NCI-H2081 (cell line): ENCODE measurements at places on chromosomes 7 and 10.
A peak's percentile ranks its signal among the peaks of the same experiment; 100 is the strongest.

DNA sequence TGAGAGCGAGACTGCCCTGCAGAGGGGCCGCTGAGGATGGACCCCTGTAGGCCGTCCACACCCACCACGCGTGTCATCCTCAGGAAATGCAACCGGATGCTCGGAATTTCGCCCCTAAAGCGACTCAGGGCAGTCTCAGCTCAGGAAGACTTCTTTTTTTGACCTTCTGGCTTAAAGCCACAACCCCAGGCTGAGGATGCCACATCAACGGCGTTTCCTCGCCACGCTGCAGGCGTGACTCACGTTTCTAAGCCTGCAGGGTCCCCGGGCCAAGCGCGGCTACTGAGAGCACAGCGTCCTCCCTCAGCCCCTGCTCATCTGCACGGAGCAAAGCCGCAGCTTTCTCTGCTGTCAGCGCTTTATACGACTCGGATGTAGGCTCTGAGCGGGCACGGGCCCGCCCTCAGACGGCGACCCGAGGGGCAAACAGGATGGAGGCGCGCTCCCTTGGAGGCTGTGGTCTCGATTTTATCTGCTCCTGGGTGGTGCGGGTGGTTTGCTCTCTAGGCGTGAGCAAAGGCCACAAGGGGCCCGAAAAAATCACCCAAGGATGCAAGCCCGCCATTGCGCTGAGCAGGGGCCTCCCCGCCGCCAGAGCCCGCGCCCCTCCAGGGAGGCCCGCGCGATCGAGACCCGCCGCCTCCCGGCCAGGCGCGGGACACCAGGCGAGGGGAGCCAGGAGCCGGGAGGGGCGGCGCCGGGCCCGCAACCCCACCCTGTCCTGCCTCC, 726 bp upstream of the INSIG1 start:
- DNase-seq: no peak

- no peak for DNase-seq
Measured at GRCh38 chr7:118436663-118437062, 212.2 kb downstream of the ANKRD7 start.

- DNase-seq: no peak
Measured at GRCh38 chr10:5816170-5816569, 2.9 kb upstream of the GDI2 start.

DNA sequence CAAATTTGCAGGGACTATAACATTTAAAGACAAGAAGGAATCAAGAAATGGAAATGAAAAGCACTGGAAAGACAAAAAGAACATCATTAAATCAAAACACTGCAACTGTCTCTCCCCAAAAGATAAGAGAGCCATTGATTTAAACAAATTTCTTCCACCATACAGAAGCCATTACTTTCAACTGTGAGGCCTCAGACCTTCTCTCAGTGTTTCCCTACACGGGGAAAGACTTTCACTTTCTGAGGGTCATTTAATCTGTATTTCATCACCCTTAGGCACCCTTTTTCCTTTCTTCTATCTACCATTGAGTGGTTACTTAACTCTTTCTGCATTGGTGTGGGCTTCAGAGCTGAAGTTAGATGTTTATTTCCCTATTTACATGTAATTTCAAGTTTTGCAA, 47.5 kb downstream of the CCDC172 start:
- DNase-seq: no peak

- DNase-seq: no peak
Measured at GRCh38 chr7:77382532-77382931, 33.6 kb downstream of the GSAP start.

DNA sequence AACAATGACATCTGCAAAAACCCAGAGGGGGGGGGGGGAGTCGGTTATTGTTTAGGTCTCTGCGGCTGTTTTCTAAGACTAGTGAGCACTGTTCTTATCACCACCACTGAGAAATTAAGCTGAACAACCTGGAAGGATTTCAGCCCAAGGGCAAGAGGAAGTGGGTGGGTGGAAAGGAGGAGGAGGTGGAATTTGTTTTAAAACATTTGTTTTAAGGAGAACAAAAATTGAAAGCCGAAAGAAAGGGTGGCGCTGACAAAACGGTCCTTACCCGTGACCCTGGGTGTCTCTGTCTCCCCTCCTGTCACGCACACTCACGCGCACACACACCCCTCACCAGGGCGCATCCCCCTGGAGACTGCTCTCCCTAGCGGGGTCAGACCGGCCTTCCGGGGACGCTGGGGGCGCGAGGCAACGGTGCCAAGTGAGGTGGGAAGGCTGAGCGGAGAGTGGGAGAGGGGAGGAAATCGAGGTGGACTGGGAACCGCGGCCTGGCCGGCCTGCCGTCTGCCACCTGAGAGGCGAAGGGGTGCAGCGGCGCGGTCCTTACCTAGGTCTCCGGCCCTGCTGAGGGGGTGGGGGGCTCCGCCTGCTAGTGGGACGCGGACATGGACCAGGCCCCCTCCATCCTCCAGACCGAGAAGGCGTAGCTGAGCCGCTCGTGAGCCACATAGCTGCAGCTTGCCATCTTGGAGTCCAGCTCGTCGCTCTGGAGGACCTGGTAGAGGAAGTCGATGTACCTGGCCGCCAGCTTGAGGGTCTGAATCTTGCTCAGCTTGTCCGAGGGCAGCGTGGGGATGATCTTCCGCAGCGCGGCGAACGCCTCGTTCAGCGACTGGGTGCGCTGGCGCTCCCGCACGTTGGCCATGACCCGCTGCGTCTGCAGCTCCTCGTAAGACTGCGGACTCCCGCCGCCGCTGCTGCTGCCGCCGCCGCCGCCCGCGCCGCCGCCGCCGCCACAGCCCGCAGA, 1.0 kb downstream of the TWIST1 start:
- DNase-seq: peak; percentile 55

- no peak for DNase-seq
Measured at GRCh38 chr10:110747609-110748464, 103.7 kb downstream of the RBM20 start.

DNA sequence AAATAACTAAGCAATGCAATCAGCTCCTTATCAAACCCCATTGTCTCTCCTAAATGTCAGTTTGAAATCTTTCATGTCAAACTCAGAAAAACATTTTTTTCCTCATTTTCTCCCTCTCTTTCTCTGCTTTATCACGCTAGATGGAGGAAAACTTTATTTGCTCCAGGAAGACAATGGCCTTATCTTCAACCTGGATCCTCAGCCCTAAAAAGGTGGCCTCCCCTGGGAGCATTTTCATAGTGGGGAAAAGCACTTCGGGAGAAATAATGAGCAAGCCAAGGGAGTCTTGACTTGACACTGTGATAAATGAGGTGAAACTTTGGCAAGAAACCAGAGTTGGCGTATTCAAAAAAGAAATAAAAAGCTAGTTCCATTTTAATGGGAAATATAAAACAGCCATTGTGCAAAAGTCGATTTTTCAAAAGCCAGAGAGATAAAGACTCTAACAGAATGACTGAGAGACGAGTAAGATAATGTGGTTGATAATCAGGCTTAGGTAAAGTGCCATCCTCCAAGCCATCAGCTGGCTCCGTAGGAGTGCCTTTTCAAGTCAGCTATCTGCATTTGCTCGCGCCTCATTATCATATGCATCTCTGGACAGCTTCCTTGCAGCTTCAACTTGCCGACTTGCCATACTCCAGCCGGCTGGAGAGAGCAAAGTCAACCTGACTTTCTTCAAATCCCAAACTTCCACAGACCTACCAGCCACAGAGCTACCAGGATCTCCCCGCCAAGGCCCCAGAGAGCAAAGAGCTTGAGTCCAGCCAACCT, 19.9 kb downstream of the HABP2 start:
- DNase-seq: no peak

DNA sequence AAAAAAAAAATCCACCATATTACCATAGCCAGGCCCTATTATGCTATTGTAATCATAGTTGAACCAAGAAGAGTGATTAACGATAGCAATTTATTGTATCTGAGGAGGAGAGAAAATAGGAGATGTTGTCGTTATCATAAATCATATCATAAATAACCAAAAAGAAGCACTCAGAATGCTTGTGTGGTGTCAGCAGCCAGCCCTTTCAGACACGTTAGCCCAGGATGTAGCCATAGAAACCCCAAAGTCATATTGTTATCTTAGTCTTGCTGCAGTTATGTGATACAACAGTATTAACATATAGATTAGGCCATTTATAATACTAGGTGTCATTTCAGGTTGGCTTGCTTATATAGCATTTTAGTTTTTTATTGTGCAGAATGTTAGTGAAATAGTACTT, 102.2 kb upstream of the GATA3 start:
- DNase-seq: no peak

DNA sequence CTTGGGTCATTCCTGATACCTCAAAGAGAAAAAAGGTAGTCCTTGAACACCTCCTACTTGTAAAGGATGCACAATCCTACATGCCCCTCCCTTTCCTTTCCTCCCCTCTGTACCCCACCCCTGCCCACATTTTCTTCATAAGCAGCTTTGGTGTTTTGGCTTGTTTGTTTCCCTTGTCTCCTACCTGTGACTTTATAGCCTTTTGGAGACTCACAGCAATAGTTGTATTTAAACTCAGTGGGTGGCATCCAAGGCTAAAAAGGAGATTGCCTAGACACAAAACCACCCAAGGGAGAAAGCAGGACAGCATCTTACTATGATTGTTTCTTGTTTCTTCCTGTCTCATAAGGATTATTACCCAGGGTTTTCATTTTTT, 63.4 kb downstream of the EGFR start:
- no peak for DNase-seq

DNA sequence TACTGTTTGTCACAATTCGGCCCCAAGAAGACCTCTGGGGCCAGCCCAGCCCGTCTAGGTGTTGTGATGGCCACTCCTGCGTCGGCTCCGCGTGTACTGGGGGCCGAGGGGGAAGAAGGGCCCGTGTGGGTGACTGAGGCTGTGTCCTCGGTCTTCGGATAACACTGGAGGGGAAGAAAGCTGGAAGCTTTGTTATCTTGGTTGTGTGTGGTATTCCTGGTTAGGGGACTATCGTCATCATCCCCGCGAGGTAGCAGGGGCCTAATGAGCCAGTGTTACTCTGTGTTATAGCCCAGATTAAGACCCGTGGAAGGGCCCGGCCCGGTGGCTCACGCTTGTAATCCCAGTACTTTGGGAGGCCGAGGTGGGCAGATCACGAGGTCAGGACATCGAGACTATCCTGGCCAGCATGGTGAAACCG, 854 bp downstream of the MTG1 start:
- DNase-seq: no peak

DNA sequence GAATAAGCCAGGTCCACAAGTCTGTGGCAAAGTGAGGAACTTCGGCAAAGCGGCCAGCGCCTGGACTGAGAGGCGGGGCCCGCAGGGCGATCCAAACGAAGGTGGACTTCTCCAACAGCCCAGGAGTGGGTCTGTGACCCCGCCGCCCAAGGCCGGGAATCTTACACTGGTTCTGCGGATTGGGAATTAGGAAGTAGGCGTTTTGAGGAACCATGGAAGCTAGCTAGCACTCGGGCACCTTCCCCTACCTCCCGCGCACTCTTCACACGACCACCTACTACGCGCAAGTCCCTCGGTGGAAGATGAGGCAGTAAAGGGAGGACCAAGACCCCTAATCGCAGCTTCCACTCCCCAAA, 570 bp upstream of the ARF5 start:
- no peak for DNase-seq

DNA sequence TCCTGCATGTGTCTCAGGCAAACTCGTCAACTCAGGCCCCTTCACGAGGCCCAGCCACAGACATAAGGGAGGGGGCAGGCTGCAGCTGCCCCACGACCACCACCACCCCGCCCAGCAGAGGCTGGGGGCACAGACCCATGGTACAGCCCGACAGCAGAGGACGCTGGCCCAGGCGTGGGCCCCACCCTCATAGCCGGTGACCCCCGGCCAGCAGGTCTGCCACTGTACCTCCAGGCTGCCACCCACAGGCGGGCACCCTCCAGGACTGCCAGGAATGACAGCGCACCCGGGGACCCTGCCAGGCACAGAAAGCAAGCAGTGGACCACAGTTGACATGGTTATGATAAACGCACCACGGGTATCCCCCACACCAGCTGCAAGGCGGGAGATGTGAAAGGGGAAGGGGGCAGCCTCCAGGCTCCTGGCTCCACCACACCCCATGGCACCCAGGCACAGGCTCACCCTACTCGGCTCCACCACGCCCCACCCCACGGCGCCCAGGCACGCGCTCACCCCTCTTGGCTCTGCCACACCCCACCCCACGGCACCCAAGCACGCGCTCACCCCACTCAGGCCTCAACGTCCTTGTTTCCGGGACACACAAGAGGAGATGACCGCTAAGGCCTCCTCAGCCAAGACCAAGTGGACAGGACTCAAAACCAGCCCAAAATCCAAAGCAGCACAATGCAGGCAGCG, 135.9 kb downstream of the MAD1L1 start:
- no peak for DNase-seq

DNA sequence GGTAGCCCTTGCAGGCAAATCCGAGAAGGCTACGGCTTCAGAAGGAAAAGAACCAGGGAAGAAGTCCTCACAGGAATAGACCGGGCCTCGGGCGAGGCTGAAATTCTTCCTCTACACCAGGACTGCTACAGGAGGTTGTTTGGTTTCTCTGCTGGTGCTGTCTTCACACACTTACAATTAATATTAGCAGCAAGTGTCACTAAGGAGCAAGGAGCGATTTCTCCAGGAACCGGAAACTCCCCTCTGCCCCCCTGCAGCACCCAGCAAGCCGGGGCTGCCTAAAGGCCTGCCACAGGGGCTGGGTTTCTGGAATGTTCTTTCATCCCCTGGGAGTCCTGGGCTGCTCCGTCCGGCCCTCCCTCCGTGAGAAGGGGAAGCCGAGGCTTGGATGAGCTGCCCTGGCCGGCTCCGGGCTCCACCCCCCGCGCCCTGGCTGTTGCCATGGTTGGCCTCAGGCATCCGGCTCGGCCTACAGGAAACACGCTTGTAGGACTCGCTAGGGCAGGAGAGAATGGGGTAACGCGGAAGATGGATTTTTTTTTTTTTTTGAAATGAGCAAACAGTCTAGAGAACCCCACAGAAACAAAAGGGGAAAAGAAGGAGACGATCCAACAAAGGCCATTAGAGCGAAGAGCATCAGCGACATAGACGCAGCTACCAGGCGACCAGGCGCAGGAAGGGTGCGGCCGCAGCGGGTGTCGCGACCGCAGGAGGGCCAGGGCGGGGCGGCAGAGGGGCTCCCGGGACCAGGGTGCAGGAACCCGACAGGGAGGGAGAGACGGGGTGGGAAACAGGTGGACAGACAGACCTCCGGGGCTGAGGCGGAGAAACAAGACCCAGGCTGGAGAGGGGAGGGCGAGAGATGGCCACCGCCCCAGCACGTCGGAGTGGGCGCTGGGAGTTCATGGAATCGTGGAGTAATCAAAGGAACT, 33.0 kb downstream of the EN2 start:
- no peak for DNase-seq

DNA sequence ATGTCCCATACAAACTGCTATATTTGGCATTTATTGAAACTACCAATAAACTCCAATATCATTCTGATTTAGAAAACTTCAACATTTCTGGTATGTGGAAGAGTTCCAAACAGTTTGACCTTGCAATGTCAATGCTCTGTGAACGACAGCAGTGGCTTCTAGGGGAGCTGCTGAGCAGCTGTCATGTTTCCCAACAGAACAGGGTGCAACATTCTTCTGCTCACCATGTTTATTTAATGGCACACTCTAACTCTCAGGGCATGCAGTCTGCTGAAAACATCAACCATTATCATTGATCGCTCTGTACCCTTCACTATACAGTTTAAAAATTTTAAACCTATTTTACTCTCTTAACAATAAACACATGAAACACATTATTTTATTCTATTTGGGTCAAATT, 25.9 kb downstream of the LMOD2 start:
- no peak for DNase-seq

- peak; percentile 80 for DNase-seq
Measured at GRCh38 chr7:94632338-94633013, 23.5 kb downstream of the SGCE start.
